ENCODE measurements at places on chromosomes 16 and 17.
A peak's percentile ranks its signal among the peaks of the same experiment; 100 is the strongest.

- DNase-seq: no peak
These were observed 56.5 kb upstream of the CIBAR2 start for GRCh38 chr16:85168732-85169256.

GRCh38 chr17:55117164-55117563, 147.6 kb upstream of the HLF start:
- peak; percentile 5 for DNase-seq

- DNase-seq: no peak
These were observed 27.5 kb downstream of the WSB1 start for GRCh38 chr17:27321372-27321771.

- DNase-seq: peak; percentile 3
These were observed 914.9 kb downstream of the KCNJ2 start for GRCh38 chr17:71084219-71084618.

DNA sequence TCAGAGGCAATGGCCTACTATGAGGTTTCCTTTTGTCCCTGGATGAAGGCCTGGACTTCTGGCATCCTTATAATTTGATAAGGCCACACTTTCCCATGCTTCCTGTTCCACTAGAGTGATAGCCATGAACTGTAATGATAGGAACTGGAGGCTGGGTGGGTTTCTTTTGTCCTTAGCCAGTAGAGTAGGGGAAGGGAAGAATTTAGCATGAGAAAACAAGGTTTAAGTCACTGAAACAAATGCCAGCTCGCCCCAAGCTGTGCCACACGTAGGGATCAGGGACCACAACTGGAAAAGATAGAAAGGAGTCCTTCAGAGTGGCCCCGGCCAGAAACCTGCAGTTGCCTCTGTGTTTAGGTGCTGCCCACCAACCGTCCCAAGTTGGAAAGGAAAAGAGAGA, 80.9 kb upstream of the C17orf78 start:
- no peak for DNase-seq

GRCh38 chr16:78421181-78421708, 321.8 kb downstream of the WWOX start:
- DNase-seq: no peak

DNA sequence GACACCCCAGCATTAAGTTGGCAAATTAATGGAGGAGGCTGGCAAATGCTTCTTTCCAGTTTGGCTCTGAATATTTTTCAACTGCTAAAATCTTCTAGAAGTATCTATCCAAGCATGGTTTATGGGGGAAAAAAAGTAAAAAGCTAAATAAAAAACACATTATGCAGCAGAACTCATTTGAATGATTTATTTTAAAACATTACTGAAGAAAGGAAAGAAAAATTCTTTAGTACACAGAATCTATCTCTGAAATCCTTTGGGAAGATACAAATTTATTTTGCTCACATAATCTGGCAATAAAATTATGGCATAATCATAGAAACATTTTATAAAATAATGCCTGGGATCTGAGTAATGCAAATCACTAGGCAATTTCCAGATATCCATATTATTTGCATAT, 328.1 kb upstream of the MON1B start:
- no peak for DNase-seq
